ENCODE measurements at places on chromosomes 7 and 10.

GRCh38 chr10:132752378-132752777, 33.6 kb downstream of the NKX6-2 start:
- no peak for DNase-seq

DNA sequence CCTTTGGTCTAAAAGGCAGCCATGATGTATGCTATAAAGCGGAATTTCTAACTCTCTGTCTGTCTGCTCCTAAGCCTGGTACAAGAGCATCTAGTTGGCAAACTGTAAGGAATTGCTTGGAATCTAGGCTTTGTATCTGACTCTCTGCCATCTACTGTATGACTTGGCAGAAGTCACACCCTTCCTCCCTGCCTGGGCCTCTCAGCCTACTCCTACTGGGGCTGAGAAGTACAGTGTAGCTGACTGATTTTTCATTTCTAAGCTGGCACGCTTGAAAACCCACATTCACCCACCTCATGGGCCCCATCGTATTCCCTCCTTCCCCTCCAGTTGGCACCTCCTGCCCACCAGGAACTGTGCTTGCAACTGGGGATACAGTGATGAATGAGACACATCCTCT, 435.2 kb downstream of the PLXNA4 start:
- no peak for DNase-seq

DNA sequence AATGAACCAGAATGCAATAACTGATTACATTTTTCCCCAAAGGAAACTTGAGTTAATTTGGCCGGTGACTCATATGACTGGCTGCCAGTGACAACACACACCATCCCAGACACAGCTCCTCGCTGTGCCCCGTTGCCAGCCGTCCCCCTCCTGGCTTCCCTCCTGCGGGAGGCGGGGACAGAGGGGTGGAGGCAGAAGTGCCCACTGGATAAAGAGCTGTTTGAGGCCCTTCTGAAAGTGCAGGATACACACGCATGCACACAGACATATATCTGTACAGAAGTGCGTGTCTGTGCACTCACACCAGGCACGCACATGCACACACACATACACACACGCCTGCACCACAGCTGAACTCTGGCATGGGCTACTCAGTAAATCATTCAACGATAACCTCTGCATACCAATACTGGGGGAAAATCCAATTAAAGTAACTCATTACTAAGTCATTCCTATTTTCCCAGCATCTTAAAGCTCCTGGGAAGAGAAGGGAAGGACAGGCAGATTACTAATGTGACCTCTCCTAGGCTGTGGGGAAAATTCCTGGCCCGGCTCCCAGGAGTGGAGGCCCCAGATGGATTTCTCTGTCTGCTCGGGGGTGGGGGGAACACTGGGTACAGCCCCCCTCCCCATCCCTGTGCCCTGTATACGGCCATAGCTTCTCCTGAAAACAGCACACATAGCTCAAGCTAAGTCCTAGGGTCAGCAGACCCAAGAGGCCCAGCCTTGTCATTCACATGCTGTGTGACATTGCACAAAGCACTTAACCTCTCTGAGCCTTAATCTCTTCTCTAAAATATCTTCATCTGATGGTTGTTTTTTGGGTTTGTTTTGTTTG, 52.3 kb upstream of the MYL10 start:
- no peak for DNase-seq

GRCh38 chr10:42623929-42624328, 14.4 kb downstream of the ZNF33B start:
- DNase-seq, result no peak

GRCh38 chr7:76354981-76355730, 3.6 kb downstream of the YWHAG start:
- no peak for DNase-seq

DNA sequence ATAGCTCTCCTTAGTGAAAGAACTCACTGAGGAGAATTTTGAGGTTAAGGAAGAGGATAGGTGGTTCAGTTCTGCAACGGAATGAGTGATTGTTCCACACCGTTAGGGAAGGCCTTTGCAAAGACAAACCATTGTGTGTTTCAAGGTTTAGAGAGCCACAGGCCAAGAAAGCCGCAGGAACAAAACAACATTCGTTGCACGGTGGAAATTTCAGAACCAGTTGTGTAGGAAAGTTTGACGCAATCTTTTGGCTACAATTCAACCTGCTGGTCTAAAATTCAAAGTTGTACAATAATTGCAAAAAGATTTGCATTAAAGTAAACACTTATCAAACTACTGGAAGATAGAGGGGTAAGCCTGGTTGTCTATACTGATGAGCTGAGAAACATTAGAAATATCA, 91.4 kb downstream of the FAM107B start:
- DNase-seq, result no peak

DNA sequence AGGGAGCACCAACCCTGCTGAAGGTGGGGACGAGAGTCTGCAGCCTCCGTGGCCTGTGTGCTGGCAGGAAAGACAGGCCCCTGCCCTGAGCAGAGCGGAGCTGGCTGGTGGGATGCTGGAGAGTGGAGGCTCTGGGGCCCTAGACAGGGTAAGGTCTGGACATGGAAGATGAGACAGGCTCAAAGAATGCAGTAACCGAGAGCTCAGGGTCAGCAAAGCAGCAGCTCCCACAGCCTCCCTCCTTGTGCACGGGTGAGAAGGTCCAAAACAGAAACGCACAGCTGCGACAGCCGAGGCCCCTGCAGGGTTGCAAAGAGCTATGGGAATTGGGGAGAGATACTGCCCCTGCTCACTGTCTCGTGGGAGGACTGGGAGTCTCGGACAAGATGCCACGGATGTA, 80.5 kb downstream of the TNS3 start:
- no peak for DNase-seq

- no peak for DNase-seq
Measured at GRCh38 chr7:128841171-128841690, 11.0 kb downstream of the FLNC start.

GRCh38 chr10:60433684-60434083, 44.0 kb upstream of the ANK3 start:
- no peak for DNase-seq

GRCh38 chr10:47370878-47371277, 13.2 kb downstream of the ZNF488 start:
- no peak for DNase-seq

GRCh38 chr10:47025540-47026300, 114.5 kb downstream of the PTPN20 start:
- DNase-seq, result no peak

- DNase-seq, result no peak
Measured at GRCh38 chr10:78927257-78927995, 141.3 kb upstream of the ZMIZ1 start.

DNA sequence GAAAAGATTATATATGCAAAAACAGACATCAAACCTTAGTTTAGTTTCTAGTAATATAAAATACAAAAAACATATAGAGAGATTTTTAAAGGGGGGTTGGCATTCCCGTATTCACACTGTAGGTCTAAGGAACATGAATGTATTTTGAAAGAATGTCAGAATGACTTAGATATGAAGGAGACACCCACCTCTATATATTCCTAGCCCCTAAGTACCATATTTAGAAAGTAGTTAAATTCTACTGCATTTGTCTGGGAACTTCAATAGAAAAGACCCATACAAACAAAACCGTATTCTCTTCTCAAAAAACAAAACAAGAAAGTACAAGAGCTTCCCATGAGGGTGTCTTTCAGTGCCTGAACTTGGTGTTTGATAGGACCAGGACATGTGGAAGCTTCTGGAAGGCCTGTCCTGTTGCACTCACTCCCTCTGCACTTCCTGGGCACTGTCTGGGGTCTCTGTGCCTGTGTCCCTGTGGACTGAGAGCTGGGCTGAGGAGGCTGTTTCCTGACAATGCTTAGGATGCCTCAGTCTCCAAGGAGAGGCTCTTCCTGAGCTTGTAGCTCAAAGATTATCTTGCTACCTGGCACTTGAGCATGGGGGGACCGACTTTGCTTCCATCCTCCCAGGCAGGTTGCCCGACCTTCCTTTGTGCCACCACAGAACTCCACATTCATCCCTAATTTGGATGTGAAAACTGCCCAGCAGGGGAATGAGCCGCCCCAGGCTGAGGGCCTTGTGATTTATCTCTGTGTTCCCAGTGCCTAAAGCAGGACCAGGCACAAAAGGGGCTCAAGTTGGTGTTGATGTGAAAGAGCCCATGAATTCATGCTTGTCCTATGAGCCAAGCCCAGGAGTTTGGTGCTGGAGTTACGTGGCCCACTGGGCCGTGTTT, 44.4 kb upstream of the KLF6 start:
- DNase-seq, result no peak

DNA sequence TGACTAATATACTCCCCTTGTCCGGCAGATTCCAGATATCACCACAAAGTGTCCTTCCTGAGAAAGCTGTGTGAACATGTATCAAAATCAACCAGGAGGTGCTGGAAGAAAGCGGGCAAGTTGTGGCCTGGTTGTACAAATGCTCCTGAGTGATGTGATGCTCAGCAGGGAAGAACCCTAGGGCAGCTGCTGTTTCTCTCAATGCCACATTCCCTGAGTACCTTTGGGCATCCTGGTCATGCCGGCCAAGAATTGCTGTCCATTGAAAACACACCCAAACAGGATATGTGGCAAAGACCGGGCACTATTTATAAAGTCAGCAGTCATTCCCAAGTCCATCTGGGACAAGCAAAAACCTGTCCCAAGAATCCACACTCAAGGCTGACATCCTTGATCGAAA, 7.8 kb upstream of the ADCY1 start:
- DNase-seq, result no peak

- DNase-seq, result peak; percentile 2
Measured at GRCh38 chr7:134548877-134549276, at the start of gene AKR1B15. TSS of gene AKR1B15 (plus strand) at chr7:134549110. CDS start at chr7:134564620, 15,510 bp downstream.

DNA sequence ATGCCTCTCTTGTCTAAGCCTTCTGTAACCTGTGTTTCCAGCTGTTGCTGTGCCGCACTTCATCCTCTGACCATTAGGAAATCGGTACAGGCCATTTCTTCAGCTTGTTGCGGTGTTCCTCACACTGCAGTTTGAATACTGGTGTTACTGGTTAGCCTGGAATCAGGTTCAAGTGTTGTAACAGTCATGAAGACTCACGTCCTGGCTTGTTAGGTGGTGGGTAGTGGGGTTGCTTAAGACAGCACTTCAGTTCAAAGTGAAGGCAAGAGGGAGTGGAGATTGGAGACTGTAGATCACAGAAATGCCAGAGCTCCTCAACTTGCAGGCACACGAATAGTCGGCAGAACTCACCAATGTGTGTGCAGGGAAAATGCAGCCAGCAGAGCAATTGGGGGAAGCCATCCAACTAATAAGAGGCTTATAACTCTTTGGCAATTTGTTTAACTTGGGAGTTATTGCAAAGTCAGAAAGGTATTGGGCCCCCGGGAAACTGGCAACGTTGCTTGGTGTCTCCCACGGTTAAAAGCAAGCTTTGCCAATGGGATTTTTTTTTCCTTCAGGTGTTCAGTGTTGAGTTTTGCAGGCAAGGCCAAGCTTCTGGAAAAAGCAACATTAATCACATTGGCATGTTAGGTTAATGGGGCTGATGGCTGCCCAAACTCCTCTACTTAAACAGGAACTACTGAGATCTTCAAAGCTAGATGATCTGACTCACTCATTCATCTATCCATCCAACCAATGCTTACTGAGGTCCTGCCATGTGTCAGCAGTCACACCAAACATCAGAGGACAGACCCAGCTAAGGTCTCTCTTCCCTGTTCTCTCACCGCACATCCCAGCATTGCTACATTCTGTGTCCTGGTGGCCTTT, 380.9 kb downstream of the GATA3 start:
- no peak for DNase-seq

GRCh38 chr7:27709137-27710075, 30.6 kb upstream of the TAX1BP1 start:
- no peak for DNase-seq

GRCh38 chr10:53111529-53111928, 338.9 kb upstream of the MBL2 start:
- DNase-seq, result no peak

- DNase-seq, result no peak
Measured at GRCh38 chr7:158365267-158365666, 222.4 kb downstream of the PTPRN2 start.

DNA sequence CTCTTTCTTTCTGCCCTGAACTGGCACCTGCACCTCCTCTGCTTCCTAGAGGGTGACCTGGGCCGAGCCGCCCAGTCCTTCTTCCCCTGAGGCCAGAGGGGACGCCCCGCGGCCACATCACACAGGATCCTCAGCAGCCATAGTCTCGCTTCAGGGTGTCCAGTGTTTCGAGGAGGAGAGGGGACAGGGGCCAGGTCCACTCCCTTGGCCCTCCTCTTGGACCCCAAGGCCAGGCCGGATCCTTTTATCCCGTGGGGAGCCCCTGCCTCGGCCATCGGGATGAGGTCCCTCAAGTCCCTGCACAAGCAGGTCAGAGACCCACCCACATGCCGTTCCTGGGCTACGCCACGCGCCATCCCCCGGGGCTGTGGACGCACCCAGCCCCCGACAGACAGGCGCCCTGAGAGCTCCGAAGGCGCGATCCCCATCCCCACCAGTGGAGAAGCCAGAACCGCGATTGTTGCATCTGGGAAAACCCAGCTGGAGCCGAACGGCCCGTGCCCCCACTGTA, 3.6 kb downstream of the BHLHA15 start:
- DNase-seq, result no peak

DNA sequence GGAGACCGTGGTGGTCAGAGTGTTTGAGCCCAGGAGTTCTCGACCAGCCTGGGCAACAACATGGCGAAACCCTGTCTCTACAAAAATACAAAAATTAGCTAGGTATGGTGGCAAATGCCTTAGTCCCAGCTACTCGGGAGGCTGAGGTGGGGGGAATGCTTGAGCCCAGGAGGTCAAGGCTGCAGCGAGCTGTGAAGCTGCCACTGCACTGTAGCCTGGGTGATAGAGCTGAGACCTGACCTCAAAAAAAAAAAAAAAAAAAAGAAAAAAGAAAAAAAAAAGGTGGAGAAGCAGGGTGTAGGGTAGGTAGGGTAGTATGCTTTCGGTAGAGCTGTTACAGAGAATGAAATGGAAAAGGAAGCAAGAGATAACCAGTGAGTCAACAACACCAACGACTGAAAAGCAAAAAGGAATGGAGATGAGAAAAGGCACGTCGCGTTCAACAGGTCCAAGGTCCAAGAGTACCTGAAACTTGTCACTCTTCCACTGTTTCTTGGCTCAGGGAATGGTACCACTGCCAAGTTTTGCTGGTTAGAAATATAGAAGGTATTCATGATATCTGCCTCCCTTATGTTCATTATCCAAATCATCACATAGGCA, 4.3 kb upstream of the RSBN1L start:
- no peak for DNase-seq

DNA sequence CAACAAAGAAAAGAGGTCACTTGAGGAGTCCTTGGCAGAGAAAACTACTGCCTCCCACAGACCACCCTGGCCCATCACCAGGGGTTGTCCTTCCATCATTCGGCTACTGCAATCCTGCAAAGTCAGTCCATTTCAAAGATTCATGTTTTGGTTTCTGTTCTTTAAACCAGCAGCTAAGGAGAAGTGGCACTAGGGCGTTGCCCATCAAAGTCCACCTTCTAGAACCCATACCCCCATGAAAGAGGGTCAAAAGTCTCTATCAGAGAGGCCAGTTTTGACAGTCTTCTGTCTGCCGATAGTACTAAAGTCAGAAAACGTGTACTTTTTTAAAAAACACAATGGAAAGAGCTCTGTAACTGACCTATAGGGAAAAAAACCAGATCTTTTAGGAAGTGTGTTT, 14.4 kb downstream of the CCDC6 start:
- no peak for DNase-seq

GRCh38 chr10:80538481-80539185, 931 bp downstream of the SH2D4B start:
- DNase-seq, result no peak

GRCh38 chr10:97134983-97135382, 50.8 kb downstream of the SLIT1 start:
- DNase-seq, result no peak

- no peak for DNase-seq
Measured at GRCh38 chr7:25711940-25712339, 440.1 kb upstream of the NFE2L3 start.

Measured in stimulated activated CD4-positive, alpha-beta T cell treated with anti-CD3 and anti-CD28 coated beads, Interleukin-2, amount 100 ng/mL, for 48 hours (primary cell).